CD4-positive, alpha-beta memory T cell (primary cell): ENCODE measurements at places on chromosomes 11 and 22. TPM values are rescaled to one million over a fixed set of nuclear protein-coding genes. Genes with fewer than 3 reads are reported as not detected.

- no peaks in the 10 kb centered on the region for H3K4me1 ChIP-seq
- H3K27me3 ChIP-seq = no peaks in the 10 kb centered on the region
- DNase-seq = no peak
- no peaks in the 10 kb centered on the region for H3K36me3 ChIP-seq
- H3K27ac ChIP-seq = no peak overlapping the region
These were observed 28.9 kb upstream of the ISX start for GRCh38 chr22:35037089-35037488.

DNA sequence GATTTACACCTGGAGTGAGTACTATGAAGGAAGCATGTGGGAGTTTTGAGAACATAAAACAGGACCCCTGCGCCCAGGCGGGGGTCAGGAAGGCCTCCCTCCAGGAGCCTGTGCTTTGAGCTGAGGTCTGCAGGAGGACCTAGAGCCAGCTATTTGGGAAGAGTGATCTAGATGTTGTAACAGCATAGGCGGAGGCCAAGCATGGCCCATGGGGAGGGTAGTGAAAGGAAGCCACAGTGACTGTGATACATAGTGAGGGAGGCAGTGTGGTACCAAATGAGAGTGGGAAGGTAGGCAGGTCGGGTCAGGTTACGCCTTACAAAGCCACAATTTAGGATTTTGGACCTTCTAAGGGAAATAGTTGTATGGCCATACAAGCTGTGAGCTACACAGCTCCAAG lies 147.5 kb downstream of the PARVA start:
- H3K27ac ChIP-seq = no peak overlapping the region
- no peaks in the 10 kb centered on the region for H3K36me3 ChIP-seq
- no peaks in the 10 kb centered on the region for H3K4me1 ChIP-seq
- no peak overlapping the region for H3K4me3 ChIP-seq
- DNase-seq = no peak

- H3K4me3 ChIP-seq = no peak overlapping the region
- H3K36me3 ChIP-seq = no peaks in the 10 kb centered on the region
- H3K27ac ChIP-seq = no peak overlapping the region
- H3K27me3 ChIP-seq = no peaks in the 10 kb centered on the region
These were observed 64.5 kb upstream of the LARGE1 start for GRCh38 chr22:33984656-33985285.

DNA sequence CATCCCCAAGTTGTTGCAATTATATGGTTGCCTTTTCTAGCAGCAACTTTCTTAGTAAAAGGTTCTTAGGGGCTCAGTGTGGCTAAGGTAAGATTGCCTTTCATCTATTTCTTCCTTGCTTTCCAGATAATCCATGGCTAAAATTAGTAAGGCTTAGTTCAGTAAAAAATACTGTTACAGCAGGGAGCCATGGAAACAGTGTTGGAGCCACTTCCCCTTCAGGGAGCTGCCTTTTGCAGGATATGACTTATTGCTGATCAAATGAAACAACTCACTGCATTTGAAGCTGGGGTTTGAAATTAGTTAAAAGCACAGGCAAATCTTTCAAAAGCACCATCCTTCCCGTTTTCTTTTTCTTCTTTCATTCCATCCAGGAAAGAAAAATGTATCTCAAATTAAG lies 184.3 kb downstream of the C11orf87 start:
- H3K4me3 ChIP-seq = no peak overlapping the region
- H3K27ac ChIP-seq = no peak overlapping the region

GRCh38 chr11:88101881-88102597 lies 73.2 kb downstream of the RAB38 start:
- H3K27ac ChIP-seq = no peak overlapping the region
- H3K4me3 ChIP-seq = no peak overlapping the region

DNA sequence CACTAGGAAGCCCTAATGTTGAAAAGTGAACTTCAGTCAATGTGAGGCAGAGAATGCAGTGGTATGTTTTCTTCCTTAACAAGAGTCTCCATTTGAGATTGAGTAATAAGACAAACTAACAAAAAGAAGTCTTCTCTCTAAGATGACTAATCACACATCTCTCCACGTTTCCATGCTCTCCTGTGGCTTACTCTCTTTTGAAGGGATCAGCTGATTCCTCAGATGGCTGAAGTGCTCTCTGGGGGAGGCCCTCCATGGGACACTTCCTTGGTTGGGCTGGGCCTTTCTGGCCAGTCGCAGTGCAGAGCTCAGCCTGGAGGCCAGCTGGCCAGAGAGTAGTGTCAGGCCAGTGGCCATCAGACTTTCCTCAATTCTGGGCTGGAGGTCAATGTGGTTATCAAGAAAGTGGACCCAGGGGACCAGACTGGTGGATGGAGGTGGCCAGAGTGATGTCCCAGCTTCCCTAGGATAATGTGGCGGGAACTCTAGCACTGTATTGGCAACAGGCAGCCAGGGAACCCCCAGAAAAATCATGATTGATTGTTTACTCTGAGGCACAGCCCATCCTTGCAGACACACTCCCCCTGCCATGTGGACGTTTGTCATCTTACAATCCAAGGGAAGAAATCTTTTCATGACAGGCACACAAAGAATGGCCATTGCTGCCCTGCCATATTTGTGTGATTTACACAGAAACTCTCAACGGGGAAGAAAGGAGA lies 14.5 kb downstream of the CSRP3 start:
- H3K36me3 ChIP-seq = no peaks in the 10 kb centered on the region
- no peaks in the 10 kb centered on the region for H3K4me1 ChIP-seq
- H3K4me3 ChIP-seq = no peak overlapping the region
- no peak for DNase-seq
- H3K27me3 ChIP-seq = no peaks in the 10 kb centered on the region

GRCh38 chr22:37920126-37920525 lies 14.0 kb downstream of the MICALL1 start:
- DNase-seq = no peak
- H3K27me3 ChIP-seq = no peaks in the 10 kb centered on the region
- H3K36me3 ChIP-seq = peaks cover 14% of the 10 kb centered on the region
- H3K4me3 ChIP-seq = no peak overlapping the region
- no peak overlapping the region for H3K27ac ChIP-seq
- H3K4me1 ChIP-seq = no peaks in the 10 kb centered on the region

DNA sequence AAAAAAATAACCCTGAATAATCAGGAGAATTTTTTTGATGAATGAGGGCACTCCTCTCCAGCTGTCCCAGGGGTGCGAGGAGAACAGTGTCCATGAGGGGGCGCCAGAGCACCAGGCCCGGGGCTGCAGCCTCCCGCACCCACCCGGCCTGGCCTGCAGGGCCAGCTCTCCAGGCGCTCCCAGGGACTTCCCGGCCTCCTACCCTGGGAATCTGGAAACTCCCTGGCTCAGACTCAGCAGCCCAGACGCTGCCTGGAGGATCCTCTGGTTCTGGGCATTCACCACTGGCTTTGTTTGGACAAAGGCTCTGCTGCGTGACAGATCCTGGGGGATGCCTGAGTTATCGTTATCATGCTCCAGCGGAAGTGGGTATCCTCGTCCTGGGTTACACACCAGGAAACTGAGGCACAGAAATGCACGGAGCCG lies 31.0 kb downstream of the MCM5 start:
- H3K4me3 ChIP-seq = no peak overlapping the region
- peak; percentile 55 for DNase-seq
- H3K27me3 ChIP-seq = no peaks in the 10 kb centered on the region
- no peak overlapping the region for H3K27ac ChIP-seq
- no peaks in the 10 kb centered on the region for H3K4me1 ChIP-seq
- peaks cover 11% of the 10 kb centered on the region for H3K36me3 ChIP-seq

DNA sequence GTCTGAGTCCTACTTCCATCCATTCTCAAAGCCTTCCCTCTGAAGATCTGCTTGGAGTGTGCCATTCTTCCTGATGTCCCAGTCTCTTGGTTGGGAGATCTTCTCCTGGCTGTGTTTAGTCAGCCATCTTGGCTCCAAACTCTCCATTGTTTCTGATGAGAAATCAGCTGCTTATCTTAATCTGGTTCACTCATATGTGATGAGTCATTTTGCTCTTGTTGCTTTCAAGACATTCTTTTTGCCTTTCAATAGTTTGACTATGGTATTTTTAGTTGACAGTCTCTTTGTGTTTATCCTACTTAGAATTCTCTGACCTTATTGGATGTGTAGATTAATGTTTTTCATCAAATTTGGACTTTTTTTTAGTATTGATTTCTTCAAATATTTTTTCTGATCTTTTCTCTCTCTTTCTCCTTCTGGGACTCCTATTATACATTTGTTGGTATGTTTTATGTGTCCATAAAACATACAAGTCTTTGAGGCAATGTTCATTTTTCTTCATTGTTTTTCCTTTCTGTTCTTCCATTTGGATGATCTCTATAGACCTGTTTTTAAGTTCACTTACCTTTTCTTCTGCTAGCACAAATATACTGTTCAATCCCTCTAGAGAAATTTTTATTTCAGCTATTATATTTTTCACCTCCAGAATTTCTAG lies 77.2 kb upstream of the CLPB start:
- DNase-seq = no peak
- no peaks in the 10 kb centered on the region for H3K4me1 ChIP-seq
- H3K27me3 ChIP-seq = no peaks in the 10 kb centered on the region
- no peak overlapping the region for H3K27ac ChIP-seq
- no peak overlapping the region for H3K4me3 ChIP-seq

GRCh38 chr11:104823657-104824056 lies 74.6 kb downstream of the CASP12 start:
- H3K27me3 ChIP-seq = no peaks in the 10 kb centered on the region
- H3K27ac ChIP-seq = no peak overlapping the region
- no peak for DNase-seq

DNA sequence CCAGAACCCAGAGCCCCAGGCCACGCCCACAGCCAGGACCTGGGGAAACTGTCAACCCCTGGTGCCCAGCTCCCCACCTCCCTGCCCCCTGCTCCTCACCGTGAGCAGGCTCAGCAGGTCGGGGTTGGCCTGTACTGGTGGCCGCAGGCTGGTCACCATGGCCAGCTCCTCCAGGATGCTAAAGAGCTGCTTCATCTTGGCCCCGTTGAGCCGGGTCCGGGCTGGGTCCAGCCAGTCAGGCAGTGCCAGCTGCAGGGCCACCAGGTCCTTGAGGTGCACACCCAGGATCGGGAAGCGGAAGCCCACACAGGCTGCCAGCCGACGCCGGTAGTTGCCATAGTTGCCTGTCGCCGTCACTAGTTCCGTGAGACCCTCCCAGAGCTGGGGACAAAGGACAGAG lies 7.3 kb downstream of the RASGRP2 start:
- peaks cover 30% of the 10 kb centered on the region for H3K4me1 ChIP-seq
- no peak for DNase-seq
- peaks cover 71% of the 10 kb centered on the region for H3K36me3 ChIP-seq

DNA sequence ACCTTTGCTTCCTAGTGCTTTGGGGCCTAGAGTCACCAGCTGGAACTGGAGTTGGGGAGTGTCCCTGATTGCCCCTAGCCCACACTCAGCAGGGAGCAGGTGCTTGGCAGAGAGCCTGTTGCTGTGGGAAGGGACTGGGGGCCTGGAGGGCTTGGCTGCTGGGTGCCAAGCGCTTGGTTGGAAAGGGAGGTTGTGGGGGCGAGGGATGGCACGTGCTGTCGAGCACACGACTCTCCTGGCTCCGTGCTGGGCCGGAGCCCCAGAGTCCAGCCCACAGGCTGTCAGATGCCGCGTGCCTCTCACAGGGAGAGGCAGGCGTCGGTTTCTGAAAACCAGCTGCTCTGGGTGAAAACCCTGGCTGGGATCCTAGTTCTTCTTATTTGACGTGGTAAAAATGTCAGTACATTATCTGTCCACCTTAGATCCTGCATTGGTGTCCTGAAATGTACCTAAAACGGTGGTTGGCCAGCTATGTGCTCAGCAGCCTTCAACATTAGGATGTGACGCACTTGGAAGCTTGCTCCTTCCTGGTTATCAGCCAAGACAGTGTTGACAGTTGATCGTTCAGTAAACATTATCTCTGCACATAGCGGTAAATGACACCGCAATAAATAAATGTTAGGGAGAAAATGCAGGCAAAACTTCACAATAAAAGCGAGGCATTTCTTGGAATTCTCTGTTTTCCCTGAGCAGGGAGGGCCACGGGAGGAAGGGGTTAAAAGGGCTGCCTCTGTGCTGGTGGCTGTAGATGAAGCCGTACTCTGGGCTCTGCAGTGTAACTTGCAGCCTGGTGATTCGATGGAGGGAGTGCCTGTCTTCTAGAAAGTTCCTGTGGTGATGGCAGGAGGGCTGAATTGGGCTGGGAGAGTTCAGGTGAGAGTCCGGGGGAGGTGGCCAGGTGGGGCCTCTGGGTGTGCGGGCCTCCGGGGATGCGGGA lies 29.2 kb downstream of the GRAMD4 start:
- no peaks in the 10 kb centered on the region for H3K36me3 ChIP-seq
- peaks cover 11% of the 10 kb centered on the region for H3K4me1 ChIP-seq
- no peak overlapping the region for H3K27ac ChIP-seq
- no peak for DNase-seq
- H3K4me3 ChIP-seq = no peak overlapping the region
- no peaks in the 10 kb centered on the region for H3K27me3 ChIP-seq

GRCh38 chr22:34879001-34879400 lies 187.0 kb upstream of the ISX start:
- H3K27me3 ChIP-seq = no peaks in the 10 kb centered on the region
- H3K4me1 ChIP-seq = no peaks in the 10 kb centered on the region
- no peak overlapping the region for H3K4me3 ChIP-seq

Gene DENND6B
- 2.4 TPM for total RNA-seq

Gene SERHL2
- 0.81 TPM for total RNA-seq

Gene CCDC188
- total RNA-seq = not detected

Gene PPME1
- 21.9 TPM for total RNA-seq

Gene LMO2
- 0.47 TPM for total RNA-seq

Gene IRAG1
- not detected for total RNA-seq

Gene OR8D4
- not detected for total RNA-seq
